ENCODE measurements at places on chromosomes 12 and 14.

DNA sequence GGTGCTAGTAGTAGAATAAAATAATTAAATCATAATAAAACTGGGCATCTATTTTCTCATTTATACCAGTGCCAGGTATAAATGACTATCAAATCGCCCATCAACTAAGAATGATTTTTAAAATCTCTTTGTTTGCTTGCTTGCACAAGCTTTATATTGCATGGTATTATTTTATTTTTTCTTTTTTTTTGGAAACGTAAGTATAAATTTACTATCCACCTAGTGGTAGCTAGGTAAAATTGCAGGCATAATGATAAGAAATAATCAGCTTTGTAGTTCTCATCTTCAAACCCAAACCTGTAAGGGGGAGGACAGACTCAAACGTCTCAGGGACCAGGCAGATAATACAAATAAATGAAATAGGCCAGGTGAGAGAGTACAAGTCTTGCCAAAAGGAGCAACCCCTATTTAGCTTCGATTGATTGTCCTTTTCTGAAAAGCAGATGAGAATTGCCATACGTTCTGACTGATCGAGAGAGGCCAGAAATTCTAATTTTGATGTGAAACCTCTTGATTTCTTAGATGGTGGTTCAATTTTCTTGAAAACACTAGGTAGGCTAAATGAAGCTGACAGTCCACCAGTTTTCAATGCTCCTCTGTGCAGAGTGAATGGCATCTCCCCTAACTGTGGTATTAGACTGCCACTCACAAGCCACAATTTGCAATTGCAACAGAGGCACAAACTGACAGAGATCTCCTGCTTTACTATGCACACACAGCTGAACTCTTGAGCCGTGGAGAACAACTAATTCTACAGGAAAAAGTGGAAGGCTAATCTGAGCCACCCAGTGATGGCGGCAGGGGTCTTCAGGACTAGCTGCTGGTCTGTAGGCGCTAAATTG is 189.3 kb downstream of the DACT1 start:
- DNase-seq, result no peak

DNA sequence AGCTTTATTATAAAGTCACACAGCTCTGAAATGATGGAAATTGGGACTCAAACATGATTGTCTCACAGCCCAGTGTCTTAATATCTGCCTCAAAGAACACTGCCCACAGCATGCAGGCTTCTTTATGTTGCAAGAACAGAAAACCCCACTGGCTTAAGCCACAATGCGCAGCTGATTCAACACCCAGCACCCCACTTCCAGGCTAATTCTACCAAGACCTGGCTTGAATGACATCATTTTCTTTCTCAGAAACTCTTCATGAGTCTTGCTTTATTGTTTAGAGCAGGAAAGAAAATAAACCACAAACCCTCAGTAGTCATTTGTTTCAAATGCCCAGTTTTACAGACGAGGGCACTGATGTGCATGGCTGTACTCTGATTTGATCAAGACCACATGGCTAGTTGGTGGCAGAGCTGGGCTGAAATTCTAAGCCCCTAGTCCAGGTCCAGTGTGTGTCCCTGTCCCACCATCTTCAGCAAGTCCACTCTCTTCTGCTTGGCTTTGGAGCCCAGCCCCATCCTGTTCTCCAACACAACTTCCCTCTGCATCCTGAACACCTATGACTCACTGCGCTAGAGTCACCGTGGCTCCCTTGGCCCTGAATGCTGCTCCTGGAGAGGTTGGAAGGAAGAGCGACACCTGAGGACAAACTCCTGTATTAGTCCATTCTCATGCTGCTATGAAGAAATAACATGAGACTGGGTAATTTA is 50.3 kb upstream of the SRSF5 start:
- no peak for DNase-seq

GRCh38 chr14:28412077-28412476 is 354.5 kb upstream of the FOXG1 start:
- no peak for DNase-seq

DNA sequence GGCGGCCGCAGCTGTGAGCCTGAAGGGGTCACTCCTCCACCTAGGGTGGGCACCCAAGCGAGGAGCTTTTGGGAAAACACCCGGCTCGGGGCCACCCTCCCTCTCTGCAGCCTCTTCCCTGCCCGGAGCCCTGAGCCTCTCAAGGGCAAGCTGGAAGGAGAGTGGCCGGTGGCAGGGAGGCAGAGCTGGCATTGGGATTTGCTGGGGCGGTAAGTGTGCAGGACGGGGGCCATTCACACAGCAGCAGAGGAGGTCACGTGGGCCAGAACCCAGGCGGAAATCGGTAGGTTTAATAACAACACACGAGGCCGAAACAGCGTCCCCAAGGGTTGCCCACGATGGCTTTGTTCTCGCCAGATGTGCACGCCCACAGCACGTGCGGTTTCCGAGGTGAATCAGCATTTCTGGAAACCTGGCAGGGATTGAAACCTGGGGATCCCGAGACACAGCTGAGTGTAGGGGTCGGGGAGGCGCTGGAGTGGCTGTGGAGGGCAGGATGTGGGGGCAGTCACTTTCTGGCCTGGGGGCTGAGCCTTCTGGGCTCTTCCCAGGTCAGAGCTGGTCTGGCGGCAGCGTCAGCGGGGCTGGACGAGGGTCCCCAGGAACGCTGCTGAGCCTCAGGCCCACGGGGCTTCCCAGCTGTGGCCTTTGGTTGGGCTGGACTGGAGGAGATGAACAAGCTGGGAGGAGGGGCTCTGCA is 23.5 kb downstream of the NOC4L start:
- no peak for DNase-seq

- peak; percentile 88 for DNase-seq
Measured at GRCh38 chr12:15977999-15978951, 67.1 kb downstream of the DERA start.

- DNase-seq, result no peak
Measured at GRCh38 chr12:68970951-68971350, 38.0 kb upstream of the CPM start.

DNA sequence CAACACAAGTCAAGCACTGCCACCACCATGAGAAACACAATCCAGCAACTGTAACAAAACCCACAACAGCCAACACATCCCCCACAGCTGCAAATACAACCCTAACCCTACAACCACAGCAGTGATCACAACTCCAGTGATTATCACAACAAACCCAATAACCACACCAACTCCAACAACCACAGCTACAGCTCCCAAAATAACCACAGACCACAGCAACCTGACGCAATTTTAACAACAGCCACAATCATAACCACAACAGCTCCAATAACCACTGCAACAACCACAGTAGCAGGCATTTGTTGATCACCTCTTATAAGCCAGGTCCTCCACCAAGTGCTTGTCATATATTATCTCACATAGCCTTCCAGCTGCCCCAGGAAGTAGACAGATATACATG is 42.2 kb upstream of the FAM181A start:
- DNase-seq, result no peak

DNA sequence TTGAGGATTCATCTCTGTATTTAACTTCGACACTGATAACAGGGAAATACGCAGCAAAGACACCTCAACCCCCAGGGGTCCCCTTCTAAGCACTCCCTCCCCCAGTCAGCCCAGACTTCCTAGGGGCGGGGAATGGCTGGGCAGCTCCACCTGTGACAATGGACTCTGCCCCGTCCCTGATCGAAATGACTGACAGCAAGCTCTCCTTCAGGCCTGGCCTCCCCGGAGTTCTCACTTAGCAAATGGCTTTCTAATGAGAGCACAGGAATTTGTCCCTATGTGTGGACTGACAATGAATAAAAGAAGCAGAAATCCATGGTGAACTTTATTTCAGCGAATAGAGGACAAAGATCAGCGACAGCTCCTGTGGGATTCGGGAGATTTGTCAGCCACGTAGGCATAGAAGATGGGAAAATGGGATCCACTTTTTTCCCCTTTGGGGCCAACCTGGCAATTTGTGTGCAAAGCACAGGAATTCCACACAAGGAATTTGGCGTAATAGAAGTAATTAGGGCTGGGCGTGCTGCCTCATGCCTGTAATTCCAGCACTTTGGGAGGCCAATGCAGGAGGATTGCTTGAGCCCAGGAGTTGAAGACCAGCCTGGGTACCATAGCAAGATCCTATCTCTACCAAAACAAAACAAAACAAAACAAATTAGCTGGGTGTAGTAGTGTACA is 63.8 kb downstream of the TNFAIP2 start:
- DNase-seq, result no peak

- DNase-seq, result no peak
Measured at GRCh38 chr14:70897464-70897863, 9.8 kb upstream of the PCNX1 start.

- no peak for DNase-seq
Measured at GRCh38 chr12:81079280-81080076, 1.6 kb downstream of the ACSS3 start.

DNA sequence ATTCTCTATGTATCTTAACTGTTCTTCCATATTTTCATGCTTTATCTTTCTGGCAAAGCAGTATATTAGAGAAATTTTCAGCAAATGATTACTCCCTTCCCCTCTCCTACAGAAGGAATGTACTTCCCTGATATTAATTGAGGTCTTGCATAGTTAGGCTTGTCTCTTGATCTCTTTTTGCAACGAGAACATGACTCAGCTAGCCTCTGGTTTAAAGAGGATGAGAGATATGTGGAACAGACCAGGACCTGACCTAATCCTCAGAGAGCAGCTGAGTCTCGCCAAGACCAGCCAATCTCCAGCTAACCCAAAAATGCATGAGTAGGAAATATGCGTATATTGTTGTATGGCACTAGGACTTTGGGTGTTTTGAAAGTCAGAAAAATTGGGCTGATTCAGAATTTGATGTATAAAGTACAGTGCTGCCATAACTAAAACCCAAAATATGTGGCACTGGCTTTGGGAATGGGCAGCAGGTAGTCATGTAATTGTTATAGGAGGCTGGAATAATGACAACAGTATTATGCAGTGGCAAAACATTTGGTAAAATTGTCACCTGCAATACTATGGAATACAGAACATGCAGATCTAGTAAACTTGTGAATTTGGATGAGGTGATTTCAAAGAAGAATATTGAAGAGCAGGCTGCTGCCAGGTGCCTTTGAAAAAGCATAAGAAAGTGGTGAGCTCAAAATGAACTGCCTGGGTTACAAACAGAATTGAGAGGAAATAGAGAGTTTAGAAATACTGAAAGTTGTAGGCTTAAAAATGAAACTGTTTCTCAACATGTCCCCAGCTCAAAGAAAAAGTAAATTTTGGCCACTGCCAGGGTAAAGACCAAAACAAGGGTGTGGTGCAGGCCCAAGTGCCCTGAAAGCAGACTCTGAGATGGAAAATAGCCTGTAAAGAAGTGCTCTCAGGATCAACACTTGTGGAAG is 9.3 kb upstream of the USP15 start:
- DNase-seq, result no peak

DNA sequence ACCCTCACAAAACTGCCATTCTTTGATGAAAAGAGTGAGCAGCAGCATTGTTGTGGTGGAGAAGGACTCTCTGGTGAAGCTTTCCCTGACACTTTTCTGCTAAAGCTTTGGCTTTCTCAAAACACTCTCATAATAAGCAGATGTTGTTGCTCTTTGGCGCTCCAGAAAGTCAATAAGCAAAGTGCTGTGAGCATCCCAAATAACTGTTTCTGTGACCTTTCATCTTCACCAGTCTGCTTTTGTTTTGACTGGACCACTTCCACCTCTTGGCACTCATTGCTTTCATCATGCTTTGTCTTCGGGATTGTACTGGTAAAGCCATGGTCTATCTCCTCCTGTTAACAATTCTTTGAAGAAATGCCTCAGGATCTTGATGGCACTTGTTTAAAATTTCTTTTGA is 424.7 kb upstream of the TMPO start:
- DNase-seq, result no peak

- no peak for DNase-seq
Measured at GRCh38 chr12:95326445-95326844, 108.8 kb downstream of the VEZT start.

- no peak for DNase-seq
Measured at GRCh38 chr12:131845121-131845520, 16.9 kb downstream of the MMP17 start.

DNA sequence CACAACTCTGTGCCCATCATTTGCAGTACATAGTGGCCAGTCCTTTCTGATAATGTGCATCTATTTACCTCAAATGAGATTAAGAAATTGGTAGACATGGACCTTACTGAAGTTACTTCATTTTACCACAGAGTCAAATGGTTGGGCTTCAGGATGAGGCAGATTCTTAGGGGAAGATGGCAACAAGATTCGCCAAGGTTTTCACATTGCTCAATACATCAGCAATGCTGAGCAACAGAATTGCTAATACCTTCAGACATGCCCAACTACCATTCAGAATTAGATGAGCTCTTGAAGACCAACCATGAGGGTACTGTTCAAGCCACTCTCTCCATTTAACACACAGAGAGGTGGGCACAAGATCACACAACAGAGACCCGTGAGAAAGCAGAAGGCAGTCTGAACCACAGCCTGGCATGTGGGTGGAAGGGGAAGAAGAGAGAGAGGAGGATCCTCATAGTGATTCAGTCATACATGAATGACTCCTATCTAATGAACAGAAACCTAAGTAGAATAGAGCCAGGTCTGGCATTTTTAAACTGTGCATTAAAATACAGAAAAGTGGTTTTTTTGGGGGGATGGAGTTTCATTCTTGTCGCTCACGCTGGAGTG is 28.5 kb downstream of the CPM start:
- DNase-seq, result no peak

DNA sequence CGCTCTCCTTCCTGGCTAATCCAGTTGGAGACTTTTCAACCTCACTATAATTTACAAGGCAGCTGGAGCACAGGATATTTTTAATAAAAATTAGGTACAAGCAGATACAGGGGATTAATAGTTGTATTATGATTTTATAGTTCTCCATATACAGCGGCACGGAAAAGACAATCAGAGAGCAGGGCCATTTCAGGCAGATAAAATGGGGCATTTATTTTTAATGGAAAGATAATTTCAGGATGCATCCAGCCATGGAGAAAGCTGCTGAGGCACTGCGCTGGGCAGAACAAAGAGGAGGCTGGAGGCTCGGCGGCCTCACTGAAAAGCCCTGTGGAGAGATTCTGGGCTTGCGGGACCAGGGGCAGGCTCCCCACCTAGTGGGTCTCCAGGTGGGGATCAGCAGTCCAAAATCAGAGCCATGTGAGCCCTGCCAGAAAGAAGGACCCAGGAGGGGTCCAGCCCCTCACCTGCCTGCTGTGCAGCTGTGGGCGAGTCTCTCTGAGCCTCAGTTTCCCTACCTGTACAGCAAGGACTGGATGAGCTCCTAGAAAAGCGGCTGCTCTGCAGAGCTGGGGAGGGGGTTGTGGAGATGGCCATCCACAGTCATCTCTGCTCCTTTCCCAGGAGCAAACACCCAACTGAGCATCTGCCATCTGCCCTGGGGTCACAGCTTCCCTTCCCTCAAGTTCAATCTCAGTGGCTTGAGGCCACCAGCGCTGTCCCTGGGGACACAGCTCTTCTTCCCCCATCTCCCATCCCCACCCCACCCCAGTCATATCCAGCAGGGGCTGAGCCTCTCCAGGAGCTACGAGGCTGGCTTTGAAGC is 23.9 kb upstream of the C14orf180 start:
- no peak for DNase-seq

GRCh38 chr12:58557171-58557570 is 363.1 kb downstream of the LRIG3 start:
- no peak for DNase-seq

GRCh38 chr12:31326736-31327659 is 1.0 kb upstream of the SINHCAF start:
- no peak for DNase-seq

DNA sequence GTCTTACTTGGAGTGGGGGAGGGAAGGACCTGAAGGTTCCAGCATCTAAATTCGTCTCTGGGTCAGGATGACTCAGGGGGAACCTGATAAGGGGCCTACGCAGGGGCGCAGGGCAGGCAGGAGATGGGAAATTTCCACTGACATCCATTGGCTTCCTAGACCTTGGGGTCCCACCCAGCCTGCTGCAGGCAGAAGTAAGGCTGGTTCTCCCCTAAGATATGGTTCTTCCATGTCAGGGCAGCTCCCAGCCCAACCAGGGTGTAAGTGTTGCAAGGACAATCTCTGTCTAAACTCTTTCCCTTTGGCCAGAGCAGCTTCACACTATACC is 2.1 kb upstream of the NDRG2 start:
- DNase-seq, result no peak

All from SW 1271 (cell line).